Effector CD4-positive, alpha-beta T cell (primary cell): ENCODE measurements at places on chromosomes 6 and 20.

GRCh38 chr6:132752255-132752654 lies 5.4 kb downstream of the VNN2 start:
- DNase-seq: no peak

DNA sequence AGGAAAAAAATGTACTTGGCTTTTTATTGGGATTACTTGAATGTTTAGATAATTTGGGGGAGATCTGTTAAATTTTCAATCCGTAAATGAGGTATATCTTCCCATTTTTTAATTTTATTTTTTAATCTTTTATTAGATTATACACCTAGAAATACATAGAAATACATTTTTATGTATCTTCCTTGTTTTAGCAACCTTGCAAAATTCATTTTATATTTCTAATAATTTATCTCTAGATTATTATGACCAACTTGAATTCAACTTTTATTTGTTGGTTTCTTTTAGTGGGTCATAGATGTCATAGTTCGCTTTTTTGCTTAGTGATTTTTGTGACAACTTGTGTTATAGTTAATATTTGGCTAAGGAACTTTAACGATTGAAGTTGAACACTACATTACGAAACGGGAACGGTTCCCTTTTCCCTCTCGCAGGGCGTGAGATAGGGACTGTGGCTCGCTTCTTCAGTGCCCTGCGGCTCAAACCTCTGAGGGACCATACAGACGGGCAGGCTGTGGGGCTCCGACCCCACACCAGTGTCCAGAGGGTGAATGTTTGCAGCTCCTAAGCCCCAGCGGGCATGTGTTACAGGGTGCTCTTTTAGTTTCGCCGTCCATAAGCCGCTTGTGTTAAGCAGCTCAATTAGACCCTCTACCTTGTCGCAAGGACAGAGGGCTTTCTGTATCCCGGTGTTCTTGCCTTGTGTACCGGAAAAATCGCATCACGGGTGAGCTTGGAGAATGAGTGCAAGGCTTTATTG lies 53.8 kb downstream of the PRND start:
- DNase-seq: no peak

GRCh38 chr20:62696434-62696957 lies 12.1 kb upstream of the NTSR1 start:
- DNase-seq: no peak

DNA sequence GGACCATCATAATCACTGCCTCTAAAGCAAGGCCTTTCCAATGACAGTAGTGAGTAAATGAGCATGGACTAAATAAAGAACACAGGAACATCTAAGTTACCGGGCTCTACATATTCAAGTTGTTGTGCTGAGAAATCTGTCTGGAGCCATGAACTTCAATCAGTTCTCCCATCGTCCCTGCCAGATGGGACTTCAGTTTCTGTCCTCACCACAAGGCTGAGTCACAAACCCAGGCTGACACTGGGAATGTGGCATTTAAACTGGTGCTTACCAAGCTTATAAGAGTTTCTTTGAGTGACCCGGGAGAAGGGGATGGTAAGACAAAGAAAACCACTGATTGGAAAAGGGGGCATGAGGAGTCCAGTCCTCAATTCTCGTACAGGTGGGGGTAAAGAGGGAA lies 497.0 kb downstream of the MAFB start:
- no peak for DNase-seq

GRCh38 chr20:3041854-3042409 lies 1.5 kb upstream of the GNRH2 start:
- DNase-seq: no peak

DNA sequence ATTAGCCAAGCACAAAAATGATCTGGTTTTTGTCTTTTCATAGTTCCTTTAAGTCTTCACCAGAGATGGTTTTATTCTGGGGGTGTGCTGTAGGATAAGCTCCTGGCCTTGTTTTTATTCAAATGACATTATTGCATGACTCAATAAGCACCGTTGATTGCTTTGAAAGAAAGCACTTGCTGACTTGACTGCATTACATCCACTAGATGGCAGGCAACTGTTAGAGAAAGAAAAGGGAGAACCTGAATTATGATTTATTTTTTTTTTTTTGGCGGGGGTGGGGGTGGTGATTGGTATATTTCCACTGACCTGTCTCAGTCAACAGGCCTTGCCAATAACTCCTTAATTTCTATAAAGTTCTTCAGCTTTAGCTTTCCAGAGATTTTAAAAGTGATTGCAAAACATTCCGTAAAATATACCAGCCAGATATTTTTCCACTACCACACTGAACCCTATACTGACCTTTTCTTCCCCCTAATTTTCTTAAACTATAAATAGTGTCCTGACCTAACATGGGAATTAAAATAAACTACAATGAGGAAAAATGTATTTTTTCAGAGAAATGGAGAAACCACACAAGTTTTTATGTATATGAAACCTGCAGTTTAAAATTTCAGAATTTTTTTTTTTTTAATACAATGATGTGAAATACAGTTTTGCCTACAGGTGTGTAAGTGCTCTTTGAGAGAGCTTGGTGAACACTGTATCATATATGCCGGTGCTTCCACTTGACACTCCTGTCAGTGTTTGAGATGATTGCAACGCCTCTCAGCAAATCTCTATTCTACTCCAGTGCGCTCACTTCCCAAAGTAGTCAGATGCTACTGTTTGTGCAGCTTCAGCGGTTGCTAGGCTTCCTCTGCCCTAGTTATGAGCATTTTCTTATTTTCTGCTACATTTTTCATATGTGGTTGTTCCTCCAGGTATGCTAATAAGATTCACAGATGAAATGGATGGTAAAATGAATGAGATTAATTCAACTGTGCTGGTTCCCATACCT lies 274.3 kb downstream of the CD109 start:
- no peak for DNase-seq
